ENCODE measurements at places on chromosomes 6 and 20.

DNA sequence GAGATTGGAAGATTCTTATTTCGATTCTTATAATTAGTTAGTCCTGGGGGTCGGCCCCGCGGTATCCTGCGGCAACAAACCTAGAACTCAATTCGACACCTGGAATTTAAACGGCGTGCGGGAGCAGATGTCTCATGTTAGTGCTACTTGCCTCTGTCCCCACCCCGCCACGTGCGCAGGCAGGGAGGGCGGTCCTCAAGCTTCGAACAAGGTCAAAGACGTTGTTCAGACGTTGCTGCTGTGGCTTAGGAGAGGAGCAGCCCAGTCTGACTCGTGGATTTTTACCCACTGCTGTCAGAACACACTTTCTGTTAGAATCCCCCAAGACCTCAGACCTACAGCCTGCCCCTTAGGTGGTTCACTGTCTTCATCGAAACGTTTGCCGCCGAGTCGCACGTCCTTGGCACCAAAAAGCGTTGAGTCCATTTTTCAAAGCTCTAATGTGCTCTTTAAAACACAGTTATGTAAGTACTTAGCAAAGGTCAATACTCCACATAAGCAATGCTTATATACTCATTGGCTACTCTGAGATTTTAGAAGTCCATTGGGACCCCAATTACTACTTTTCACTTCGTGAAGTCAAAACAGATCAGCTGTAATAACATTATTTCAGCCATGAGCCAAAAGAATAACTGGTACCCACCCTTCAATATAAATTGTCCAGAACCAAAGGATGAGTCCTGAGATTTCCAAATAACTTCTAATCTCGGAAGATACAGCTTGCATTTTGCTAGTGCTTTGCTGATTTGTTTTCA, 2.7 kb upstream of the C6orf62 start:
- no peak for DNase-seq

DNA sequence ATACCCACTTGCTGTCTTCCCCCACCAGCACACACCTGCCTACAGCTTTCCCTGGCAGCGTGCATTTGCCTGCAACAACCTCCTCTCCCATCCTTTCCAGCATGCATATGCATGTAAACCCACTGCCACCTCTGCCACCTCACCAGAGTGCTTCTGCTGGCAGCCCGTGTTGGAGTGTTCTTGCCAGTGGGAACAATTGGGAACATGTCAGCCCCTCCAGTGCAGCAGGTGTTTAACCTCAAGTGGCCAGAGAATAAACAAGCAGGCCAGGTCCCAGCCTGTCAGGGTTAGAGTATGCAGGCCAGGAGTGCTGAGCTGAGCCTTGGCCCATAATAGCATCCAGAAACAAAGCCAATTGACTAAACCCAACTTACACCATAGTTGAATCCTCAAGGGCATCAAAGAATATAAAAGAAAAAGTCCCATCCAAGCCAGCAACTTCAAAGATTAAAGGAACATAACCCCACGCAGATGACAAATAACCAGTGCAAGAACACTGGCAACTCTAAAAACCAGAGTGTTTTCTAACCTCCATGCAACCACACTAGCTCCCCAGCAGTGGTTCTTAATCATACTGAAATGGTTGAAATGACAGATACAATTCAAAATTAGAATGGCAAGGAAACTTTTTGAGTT, 1212.1 kb upstream of the CITED2 start:
- DNase-seq: no peak

GRCh38 chr20:48849299-48849698, 21.5 kb upstream of the PREX1 start:
- no peak for DNase-seq

- no peak for DNase-seq
Observed at GRCh38 chr6:170129691-170130171, 161.1 kb downstream of the DLL1 start.

DNA sequence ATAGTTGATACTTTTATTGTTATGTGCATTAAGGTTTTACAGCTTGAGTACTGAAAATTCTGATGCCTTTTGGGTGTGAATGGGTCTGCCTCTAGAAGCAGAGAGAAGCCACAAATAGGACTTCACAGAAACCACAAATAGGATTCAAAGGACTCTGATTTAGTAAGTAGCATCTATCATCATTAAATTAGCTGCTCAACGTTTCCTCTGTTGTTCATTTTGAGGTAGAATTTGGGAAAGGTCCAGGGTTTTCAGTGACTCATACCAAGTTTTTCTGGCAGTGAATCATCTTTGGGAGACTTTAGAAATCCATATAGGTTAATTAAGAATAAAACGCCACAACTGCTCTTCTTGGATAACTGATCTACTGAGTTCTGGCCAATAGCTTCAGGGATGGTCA, 105.1 kb downstream of the PHF3 start:
- DNase-seq: no peak

- no peak for DNase-seq
Observed at GRCh38 chr6:87396595-87397392, 11.0 kb upstream of the CFAP206 start.

- no peak for DNase-seq
Observed at GRCh38 chr6:148525453-148525852, 182.8 kb downstream of the SASH1 start.

DNA sequence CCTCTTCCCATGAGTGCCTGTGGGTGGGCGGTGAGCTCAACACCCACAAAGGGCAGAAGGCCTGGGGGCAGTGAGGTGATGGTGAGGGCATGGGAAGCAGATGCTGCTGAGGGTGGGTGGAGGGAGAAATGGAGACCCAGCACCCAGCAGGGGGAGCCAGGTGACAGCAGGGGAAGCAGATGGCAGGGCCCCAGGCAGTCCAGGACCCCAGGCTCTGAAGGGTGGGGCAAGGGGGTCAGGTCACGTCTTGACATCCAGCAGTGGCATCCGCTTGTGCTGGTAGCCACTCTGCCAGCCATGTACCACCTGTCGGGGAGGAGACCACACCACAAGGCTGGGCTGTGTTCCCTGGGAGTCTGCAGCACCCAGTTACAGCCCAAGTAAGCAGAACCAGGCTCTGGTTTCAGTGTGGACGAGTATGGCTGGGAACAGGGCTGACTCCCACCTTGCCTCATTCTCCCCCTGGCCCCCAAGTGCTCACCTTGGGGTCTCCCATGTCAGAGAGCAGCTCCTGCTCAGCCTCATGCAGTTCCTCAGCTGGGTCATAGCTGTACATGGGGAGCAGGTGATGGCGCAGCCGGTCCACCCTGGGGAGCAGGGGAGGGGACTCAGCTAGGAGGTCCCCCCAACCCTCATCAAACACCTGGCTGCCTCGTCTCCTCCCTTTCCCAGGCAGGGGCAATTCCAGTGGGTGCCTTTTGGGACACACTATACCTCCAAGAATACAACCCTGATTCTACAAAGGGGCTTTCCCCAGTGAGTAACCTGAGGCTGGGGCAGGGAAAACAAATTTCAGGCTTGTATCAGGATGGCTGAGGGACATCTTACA, 2.0 kb downstream of the SMIM29 start:
- no peak for DNase-seq

- DNase-seq: no peak
Observed at GRCh38 chr6:26311012-26311384, 54.0 kb upstream of the BTN3A2 start.
